ENCODE measurements at places on chromosomes 11 and 22. TPM values are rescaled to one million over a fixed set of nuclear protein-coding genes. Genes with fewer than 3 reads are reported as not detected.

- no peak for DNase-seq
Measured at GRCh38 chr11:122154227-122154626, 38.2 kb upstream of the BLID start.

TLCD5 gene
- total RNA-seq: 9.4 TPM

DNA sequence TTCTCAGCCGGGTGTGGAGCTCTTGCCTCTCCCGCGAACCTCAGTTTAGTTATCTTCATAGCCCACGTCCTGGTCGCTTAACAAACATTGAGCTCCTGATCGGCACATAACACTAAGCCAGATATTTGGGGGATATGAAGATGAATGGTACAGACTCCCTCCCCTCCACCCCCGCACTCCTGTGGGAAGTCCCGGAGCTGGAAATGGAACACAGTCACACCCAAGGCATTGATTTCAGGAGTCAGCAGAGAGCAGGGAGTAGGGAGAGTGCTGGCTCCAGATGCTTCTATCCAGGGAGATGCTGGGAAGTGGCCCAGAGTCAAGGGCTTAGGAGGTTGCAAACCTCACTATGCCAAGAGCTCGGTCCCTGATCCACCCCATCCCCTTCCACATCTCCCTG is 26.1 kb upstream of the CABP7 start:
- peak; percentile 69 for DNase-seq

- no peak for DNase-seq
Measured at GRCh38 chr11:19922689-19923035, 210.0 kb downstream of the NAV2 start.

- DNase-seq: no peak
Measured at GRCh38 chr22:19904174-19904856, 37.3 kb upstream of the COMT start.

DNA sequence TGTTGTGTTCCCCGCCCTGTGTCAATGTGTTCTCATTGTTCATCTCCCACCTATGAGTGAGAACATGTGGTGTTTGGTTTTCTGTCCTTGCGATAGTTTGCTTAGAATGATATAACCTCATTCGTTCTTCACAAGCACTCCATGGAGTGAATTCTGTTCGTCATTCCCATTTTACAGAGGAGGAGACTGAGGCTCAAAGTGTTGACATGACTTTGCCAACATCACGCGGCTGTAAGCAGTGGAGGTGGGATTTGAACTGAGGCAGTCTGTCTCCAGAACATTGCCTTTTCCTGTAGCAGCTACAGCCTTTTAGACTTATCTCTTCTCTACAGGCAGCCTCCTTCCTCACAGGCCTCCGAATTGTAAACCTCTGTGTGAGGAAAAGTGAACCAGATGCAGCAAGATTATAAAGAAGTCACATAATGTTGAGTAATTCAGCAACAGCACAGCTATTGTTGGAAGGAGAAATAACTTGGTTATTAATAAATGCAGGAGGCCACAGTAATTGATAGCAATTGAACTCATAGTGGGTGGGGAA is 74.6 kb downstream of the MYO18B start:
- DNase-seq: no peak

HORMAD2 gene
- not detected for total RNA-seq

DNA sequence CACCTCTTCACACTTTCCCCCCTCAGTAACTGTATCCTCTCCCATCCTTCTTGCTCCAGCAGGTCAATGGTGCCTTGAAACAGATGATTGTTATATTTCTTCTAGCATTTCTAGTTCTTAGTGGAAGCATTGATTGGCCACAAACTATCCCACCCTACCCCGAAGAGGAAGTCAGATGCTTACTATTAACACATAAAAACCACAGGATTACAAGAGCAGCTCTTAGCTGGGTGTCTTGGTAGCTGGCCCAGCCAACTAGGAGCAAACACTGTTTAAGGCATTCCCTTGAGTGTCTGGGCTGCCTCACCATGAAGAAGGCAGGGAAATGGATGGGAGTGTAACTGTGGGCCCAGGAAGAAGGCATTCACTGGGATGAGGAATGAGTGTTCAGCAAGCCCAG is 176.6 kb downstream of the GRIK4 start:
- no peak for DNase-seq

C11orf87 gene
- total RNA-seq: not detected

GRCh38 chr22:40585310-40585751 is 51.2 kb downstream of the MRTFA start:
- DNase-seq: no peak

- DNase-seq: no peak
Measured at GRCh38 chr22:46011627-46012181, 34.7 kb upstream of the WNT7B start.

BSCL2 gene
- 11.4 TPM for total RNA-seq

DNA sequence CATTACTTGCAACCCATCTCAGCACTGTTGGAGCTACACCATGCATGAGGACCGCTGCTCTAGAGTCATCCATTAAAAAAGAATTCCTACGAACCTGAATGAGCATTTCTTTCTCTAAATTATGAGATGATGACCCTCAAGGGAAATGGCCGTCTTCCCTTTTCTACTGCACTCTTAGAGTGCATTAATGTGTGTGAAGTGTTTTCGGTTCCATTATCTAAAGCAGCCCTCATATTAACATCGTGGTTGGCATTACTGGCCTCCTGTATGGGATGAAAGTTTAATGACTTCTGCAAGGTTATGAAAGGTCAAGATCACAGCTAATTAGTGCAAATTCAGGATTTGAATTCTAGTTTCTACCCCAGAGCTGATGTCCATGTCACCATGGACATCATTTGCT is 16.7 kb downstream of the CD44 start:
- no peak for DNase-seq

- DNase-seq: peak; percentile 85
Measured at GRCh38 chr22:17057959-17058814, 26.6 kb upstream of the IL17RA start.

DNA sequence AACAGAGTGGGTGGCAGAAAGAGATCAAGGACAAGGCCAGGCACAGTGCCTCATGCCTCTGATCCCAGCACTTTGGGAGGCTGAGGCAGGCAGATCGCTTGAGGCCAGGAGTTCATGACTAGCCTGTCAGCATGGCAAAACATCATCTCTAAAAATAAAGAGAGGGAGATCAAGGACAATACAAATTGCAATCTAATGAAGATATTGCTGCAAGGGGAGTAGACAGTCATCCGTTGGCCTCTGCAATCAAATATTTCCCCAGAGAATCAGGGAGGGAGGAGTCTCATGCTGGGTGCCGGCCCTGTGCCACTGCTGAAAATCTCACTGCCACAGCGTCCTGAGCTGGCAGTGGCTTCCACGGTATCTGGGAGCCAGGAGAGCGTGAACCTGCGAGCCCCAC is 19.4 kb upstream of the IL17RA start:
- no peak for DNase-seq

Measured in tongue (tissue), 3 donors.